ENCODE measurements at places on chromosomes 4 and X. TPM values are rescaled to one million over a fixed set of nuclear protein-coding genes. Genes with fewer than 3 reads are reported as not detected.

DNA sequence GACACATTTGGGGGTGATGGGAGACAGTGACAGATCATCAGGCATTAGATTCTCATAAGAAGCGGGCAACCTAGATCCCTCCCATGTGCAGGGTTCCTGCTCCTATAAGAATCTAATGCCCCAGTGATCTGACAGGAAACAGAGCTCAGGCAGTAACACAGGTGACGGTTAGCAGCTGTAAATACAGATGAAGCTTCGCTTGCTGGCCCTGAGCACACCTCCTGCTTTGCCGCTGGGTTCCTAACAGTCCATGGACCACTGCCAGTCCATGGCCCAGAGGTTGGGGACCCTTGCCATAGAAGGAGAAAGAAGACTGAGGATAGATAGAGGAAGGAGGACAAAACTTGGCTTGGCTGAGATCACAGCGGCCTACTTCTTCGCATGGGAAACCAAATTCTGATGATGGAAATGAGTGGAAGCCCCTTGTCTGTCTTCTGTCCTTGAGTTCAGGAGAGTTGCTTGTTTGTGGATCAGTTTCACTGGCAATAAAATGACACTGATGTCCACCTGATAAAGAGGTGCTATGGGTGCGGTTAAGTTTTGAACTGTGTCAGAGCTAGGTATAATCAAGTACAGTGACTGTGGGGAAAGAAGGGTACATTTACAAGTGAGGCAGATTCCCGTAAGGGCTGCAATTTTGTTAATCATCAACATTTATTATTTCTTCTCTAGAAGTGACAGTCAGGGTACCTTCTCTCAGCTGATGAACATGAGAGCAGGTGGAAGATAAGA is 1.7 kb upstream of the TIFA start:
- peak; percentile 38 for DNase-seq

TCEAL2 gene
- total RNA-seq: not detected

- no peak for DNase-seq
Measured at GRCh38 chr4:7197910-7198309, 5.6 kb downstream of the SORCS2 start.

DNA sequence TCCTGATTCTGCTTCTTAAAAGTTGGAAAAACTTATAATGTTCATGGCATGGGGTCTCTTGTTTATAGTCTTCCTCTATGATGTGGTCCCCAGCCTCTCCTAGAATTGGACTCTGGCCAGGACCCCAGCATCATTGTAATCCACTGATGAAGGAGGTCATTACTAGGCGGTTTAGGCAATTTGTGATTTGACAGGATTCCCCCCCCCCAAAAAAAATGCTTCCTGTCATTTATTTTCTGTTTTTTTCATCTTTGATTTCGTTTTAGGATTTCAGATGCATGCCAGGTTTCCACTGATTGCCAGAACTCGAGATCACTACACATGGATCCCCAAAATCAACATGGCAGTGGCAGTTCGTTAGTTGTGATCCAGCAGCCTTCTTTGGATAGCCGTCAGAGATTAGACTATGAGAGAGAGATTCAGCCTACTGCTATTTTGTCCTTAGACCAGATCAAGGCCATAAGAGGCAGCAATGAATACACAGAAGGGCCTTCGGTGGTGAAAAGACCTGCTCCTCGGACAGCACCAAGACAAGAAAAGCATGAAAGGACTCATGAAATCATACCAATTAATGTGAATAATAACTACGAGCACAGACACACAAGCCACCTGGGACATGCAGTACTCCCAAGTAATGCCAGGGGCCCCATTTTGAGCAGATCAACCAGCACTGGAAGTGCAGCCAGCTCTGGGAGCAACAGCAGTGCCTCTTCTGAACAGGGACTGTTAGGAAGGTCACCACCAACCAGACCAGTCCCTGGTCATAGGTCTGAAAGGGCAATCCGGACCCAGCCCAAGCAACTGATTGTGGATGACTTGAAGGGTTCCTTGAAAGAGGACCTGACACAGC is 4.9 kb downstream of the SPRY1 start:
- no peak for DNase-seq

- DNase-seq: no peak
Measured at GRCh38 chrX:51598899-51599298, 19.8 kb downstream of the CENPVL3 start.

DNA sequence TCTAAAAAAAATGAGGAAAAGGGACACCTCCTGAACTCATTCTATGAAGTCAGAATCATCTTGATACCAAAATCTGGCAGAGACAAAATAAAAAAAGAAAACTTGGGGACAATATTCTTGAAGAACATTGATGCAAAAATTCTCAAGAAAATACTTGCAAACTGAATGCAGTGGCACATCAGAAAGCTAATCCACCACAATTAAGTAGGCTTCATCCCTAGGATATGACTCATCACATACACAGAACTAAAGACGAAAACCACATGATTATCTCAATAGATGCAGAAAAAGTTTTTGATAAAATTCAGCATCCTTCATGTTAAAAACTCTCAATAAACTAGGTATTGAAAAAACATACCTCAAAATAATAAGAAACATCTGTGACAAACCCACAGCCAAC is 98.3 kb downstream of the FAM47B start:
- no peak for DNase-seq

DNA sequence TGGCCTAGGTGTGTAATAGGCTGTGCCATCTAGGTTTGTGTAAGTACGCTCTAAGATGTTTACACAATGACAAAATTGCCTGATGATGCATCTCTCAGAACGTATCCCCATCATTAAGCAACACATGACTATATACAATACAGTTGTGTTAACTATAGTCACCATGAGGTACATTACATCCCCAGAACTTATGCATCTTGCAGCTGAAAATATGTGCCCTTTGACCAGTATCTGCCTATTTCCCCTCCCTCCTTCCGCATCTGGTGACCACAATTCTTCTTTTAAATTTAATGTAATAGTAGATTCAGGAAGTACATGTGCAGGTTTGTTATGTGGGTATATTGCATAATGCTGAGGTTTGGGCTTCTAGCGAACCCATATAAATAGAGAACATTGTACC is 239.8 kb upstream of the IL1RAPL1 start:
- DNase-seq: no peak

DNA sequence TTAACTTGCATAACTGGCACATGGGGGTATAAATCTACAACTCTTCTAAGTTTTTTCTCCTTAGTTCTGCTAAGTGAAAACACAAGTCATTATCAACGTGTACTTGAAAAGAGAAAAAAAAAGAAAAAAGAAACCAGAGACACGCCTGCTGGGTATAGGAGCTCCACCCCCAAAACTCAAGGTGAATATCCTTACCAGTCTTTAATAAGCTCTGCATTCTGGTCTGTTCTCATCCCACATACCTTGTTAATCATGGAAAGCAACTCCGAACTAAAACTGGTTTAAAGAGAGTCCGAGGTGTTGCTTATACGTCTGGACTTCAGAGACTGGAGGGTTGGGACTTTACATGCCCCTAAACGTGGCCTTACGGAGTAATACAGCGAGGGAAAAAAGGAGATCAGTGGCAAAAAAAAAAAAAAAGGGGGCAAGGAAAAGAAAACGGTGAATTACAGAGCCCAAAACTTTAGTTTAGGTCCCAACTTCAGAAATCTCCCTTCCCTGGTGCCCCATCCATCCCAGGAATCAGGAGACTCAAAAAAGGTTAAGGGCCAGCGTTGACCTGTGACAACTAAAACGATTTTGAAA is 1.0 kb downstream of the PGRMC2 start:
- peak; percentile 20 for DNase-seq

Measured in activated CD4-positive, alpha-beta T cell treated with anti-CD3 and anti-CD28 coated beads for 36 hours (primary cell).